ENCODE measurements at places on chromosomes 1 and 21.

DNA sequence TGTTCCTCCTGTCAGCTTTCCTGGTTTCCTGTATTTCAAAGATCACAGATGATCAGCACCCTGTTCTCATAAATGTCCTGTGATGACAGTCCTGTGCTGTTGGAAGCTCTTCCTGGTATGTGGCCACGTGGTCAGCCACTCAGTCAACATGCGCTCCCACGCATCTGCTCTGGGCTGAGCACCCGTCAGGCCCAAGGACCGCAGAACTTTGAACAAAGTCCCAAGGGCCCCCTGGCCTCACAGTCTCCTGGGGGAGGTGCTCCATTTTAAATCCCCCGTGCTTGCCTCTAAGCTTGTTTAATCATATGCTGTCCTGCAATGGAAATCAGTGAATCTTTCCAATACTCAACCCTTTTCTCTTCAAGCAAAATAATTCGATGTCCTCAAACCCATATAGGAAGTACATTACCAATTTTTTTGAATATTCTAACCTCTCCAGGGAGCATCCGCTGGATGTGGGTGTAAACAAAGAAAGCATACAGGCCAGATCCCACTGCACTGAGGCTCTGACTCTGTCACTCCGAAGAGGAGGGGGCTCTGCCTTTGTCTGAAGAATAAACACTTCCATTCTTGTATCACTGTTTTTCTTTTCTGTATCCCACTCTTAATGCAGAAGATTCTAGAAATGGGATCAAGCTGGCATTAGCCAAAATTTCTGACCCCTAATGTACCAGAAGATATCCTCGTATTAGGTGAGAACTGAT, 250.3 kb downstream of the SDCCAG8 start:
- no peak for DNase-seq

- DNase-seq, result no peak
Measured at GRCh38 chr21:42906233-42906632, 13.1 kb downstream of the NDUFV3 start.

GRCh38 chr1:185539277-185539943, 194.8 kb upstream of the HMCN1 start:
- DNase-seq, result no peak

DNA sequence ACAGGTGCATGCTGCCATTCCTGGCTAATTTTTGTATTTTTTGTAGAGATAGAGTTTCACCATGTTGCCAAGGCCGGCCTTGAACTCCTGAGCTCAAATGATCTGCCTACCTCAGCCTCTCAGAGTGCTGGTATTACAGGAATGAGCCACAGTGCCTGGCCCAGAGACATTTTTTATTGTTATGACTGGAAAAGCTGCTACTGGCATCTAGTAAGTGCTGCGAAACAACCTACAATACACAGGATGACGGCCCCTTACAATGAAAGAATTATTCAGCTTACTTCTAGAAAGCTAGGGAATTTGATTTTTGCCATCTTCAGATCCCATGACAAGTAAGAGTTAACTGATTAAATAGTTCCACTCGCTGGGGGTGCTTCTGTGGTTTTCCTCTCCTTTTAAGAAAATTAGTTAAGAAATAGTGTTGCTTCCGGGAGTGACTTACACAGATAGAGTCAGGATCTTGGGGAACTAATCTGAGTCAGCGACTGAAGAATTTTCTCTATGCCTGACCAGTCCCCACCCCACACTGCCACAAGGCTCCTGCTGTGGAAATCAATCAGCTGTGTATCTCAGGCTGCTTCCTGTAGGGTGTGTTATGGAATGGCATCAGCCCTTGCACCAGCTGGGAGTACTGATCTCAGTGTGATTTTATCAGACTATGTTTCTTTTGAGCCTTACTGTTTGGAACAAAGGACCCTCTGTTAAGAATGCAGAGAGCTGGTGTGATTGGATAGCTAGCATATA, 93.0 kb upstream of the BMP8A start:
- DNase-seq, result peak; percentile 21

DNA sequence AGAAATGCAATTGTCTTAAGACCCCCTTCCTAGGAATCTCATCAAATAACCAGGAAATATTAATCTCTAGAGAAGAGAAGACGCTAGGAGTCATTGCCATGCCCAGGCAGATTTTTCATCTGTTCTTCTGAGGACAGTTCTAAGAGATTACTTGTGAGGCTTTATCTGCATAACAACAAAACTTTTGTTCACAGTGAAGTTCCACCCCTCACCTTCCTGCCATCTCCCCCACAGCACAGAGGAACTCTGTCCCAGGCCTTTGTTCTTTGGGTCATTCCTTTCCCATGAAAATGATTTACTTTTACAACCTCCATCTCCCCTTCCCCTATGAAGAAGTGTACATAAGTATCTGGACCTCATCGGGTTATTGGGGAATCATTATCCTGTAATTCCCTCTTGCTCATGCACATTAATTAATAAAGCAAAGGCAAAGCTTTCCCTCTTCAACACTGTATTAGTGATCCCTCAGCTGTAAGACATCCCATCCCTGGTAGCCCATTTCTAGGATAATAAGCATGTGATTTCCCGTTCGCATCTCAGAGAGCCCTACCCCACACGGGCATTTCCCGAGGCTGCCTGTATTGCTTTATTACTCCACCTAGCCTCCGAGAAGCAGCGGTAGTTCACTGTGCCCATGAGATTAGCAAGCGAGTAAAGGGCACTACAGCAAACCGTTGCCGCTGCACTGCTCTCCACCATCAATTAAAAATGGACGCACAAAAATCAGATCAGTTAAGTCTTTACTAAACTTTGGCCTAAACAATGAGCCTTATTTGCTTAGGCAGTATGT, 384.4 kb upstream of the CAMK1G start:
- DNase-seq, result no peak

DNA sequence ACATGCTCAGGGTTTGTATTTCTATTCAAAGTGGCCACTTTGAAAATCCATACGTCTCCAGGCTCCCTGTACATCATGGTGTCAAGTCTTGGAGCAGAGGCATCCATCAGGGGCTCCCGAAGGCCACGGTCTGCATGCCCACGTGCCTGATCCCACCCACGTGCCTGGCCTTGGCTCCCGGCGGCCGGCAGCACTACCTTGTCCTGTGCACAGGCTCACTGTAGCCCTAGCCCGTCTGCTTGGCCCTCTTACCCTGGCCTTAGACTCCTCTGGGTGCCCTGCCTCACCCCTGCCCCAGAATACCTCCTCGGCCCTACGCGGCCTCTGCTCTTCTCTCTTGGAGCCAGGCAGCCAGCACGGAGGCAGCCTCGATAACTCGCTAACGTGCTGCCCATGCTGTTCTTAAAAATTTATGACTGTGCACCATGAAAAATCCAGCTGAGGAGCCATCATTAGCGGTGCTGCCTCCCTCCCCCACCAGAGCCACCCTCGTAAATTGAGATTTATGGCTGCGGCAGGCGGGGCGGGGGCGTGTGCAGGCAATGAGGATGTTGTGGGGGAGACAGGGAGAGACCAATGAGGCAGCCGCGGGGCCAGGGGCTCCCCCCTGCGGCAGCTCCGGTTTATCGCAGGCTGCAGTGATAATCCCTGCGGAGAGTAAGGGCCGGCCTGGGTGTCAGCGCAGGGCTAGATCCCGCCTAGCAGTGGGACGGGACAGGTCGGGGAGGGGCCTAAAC, 24.6 kb downstream of the DMAP1 start:
- no peak for DNase-seq

DNA sequence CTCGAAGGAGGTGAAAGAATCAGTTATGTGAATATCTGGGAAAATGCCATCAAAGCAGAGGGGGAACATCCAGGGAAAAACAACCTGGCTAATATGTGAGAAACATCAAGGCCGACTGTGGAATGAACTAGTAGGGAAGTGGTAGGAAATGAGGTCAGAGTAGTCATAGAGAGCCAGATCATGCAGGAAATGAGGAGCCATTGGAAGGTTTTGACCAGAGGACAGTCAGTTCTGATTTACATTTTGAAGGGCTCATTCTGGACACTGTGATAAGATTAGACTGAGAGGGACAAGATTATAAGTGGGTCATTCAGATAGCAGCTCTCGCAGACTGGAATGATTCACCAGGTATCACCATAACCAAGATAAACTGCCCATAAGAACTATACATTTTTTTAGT, 63.7 kb downstream of the SYT14 start:
- DNase-seq, result no peak

GRCh38 chr1:167345386-167345733, 124.7 kb downstream of the POU2F1 start:
- DNase-seq, result no peak

- DNase-seq, result no peak
Measured at GRCh38 chr1:51898090-51898734, 19.7 kb upstream of the NRDC start.

GRCh38 chr21:44317871-44318270, 18.0 kb downstream of the PFKL start:
- no peak for DNase-seq

All from effector memory CD4-positive, alpha-beta T cell (primary cell).